Neural crest cell (in vitro differentiated cells): ENCODE measurements at places on chromosomes 7 and 10. TPM values are rescaled to one million over a fixed set of nuclear protein-coding genes. Genes with fewer than 3 reads are reported as not detected.

DNA sequence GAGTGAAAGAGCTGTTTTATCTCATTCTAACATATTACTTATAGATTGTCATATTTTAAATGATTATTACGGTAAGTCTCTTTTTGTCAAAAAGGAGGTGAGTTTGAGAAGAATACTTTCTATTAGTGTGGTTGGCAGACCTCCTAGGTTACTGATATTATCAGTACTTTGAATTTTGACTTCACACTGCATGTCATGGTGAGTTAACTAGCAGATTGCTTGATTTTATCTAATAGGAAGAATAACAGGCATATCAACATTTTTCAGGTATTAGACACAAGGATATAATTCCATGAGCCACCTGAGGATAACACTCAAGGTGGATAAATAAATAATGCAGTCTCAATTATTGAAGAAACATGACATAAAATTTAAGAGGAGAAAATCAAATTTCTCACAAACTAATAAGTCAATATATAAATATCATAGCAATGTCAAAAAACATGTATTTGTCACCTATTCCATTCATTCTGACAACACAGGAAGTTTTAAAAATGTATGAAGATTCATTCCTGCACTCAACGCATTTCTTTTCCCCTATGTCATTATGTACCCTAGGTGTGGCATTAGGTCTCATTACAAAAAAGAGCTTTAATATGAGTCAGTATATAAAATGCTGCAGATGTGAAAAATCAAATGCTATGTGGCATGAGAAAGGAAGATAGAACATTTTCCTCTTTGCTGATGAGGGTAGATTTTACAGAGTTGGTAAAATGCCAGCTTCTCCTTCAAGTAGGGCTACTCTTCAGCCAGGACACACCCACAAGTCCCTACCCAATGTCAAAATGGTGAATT, 1621.6 kb downstream of the REEP3 start:
- no peak overlapping the region for H3K27ac ChIP-seq
- no peak for DNase-seq
- no peak overlapping the region for H3K4me3 ChIP-seq
- no peaks in the 10 kb centered on the region for H3K27me3 ChIP-seq

GRCh38 chr7:21922605-21923004, 23.1 kb downstream of the CDCA7L start:
- no peak for DNase-seq
- H3K4me1 ChIP-seq, result peaks cover 50% of the 10 kb centered on the region
- H3K27me3 ChIP-seq, result no peaks in the 10 kb centered on the region
- H3K4me3 ChIP-seq, result no peak overlapping the region
- peaks cover 9% of the 10 kb centered on the region for H3K36me3 ChIP-seq

- peaks cover 4% of the 10 kb centered on the region for H3K4me1 ChIP-seq
- peaks cover 2% of the 10 kb centered on the region for H3K36me3 ChIP-seq
- no peak overlapping the region for H3K27ac ChIP-seq
Measured at GRCh38 chr10:60654813-60655464, 123.3 kb upstream of the CDK1 start.

- DNase-seq, result no peak
- no peaks in the 10 kb centered on the region for H3K36me3 ChIP-seq
- H3K27ac ChIP-seq, result no peak overlapping the region
- H3K4me3 ChIP-seq, result peak overlapping the region; percentile 96
- H3K27me3 ChIP-seq, result no peaks in the 10 kb centered on the region
Measured at GRCh38 chr7:91942312-91942711, 1.6 kb downstream of the AKAP9 start.

GRCh38 chr7:29917641-29918040, 72.0 kb downstream of the SCRN1 start:
- peaks cover 8% of the 10 kb centered on the region for H3K4me1 ChIP-seq
- no peak overlapping the region for H3K4me3 ChIP-seq
- no peak overlapping the region for H3K27ac ChIP-seq

GRCh38 chr10:73838008-73838567, 26.7 kb upstream of the NDST2 start:
- H3K36me3 ChIP-seq, result peaks cover 3% of the 10 kb centered on the region
- H3K27me3 ChIP-seq, result no peaks in the 10 kb centered on the region
- no peak overlapping the region for H3K4me3 ChIP-seq
- no peak overlapping the region for H3K27ac ChIP-seq
- no peak for DNase-seq

The WNT2 gene
- not detected in 2 replicates for total RNA-seq

The BLOC1S2 gene
- 32.9 and 37.5 TPM in 2 replicates for total RNA-seq

The CYP3A4 gene
- not detected in 2 replicates for total RNA-seq

The ADAM22 gene
- total RNA-seq, result 12.1 and 13.4 TPM in 2 replicates
